ENCODE measurements at places on chromosomes 7 and 10. TPM values are rescaled to one million over a fixed set of nuclear protein-coding genes. Genes with fewer than 3 reads are reported as not detected.

GRCh38 chr7:134307320-134307719, 9.4 kb downstream of the SLC35B4 start:
- no peaks in the 10 kb centered on the region for H3K4me1 ChIP-seq
- DNase-seq, result no peak

- H3K27me3 ChIP-seq, result no peaks in the 10 kb centered on the region
- H3K36me3 ChIP-seq, result no peaks in the 10 kb centered on the region
- no peak overlapping the region for H3K27ac ChIP-seq
These were observed 57.2 kb downstream of the TFEC start for GRCh38 chr7:115973406-115973805.

GRCh38 chr7:135467207-135467711, 42.6 kb downstream of the CNOT4 start:
- H3K36me3 ChIP-seq, result no peaks in the 10 kb centered on the region
- H3K27ac ChIP-seq, result no peak overlapping the region
- H3K27me3 ChIP-seq, result no peaks in the 10 kb centered on the region
- DNase-seq, result no peak
- H3K4me3 ChIP-seq, result no peak overlapping the region
- no peaks in the 10 kb centered on the region for H3K4me1 ChIP-seq

The FOXI2 gene
- 0.14 TPM for total RNA-seq

DNA sequence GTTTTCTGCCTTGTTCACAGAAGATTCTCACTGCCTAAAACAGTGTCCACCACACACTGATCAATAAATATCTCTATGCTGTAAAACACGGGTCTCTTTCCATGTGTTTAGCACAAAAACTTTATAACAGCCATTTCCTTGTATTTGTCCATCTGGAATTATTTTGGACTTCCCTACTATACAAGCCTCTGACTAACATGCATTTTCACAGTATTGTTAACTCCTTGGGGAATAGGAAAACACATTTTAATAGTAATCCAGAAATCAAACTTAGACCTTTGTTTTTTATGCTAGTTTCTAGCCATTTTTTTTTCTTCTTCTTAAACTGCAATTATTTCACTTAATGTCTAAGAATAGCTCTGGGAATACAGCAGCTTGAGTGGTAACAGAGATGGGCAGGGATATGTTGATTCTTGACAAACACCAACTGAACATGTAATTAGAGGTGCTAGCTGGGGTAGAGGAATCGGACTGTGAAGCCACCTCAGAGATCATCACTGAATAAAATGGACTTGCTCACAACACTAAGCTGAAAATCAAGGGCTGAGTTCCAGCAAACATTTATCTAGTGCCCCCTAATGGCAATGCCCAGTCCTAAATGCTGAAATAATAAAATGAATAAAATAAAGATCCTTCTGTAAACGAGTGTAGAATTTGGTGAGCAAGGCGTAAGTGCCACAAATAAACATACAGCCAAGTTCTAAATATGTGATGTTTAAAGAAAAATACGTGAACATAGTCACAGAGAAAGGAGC, 593.1 kb downstream of the SORCS1 start:
- no peaks in the 10 kb centered on the region for H3K27me3 ChIP-seq
- no peak for DNase-seq
- H3K4me3 ChIP-seq, result no peak overlapping the region
- H3K36me3 ChIP-seq, result no peaks in the 10 kb centered on the region
- H3K4me1 ChIP-seq, result no peaks in the 10 kb centered on the region

The RET gene
- total RNA-seq, result 5.6 TPM

The MUC12 gene
- total RNA-seq, result 2,095 TPM

- peaks cover 8% of the 10 kb centered on the region for H3K4me1 ChIP-seq
- H3K36me3 ChIP-seq, result no peaks in the 10 kb centered on the region
- H3K4me3 ChIP-seq, result peak overlapping the region; percentile 72
- no peak for DNase-seq
- H3K27ac ChIP-seq, result peak overlapping the region; percentile 94
These were observed 628 bp downstream of the MPLKIP start for GRCh38 chr7:40133561-40134427.

GRCh38 chr10:113498997-113499396, 53.9 kb upstream of the HABP2 start:
- no peak for DNase-seq
- no peak overlapping the region for H3K4me3 ChIP-seq
- H3K27me3 ChIP-seq, result no peaks in the 10 kb centered on the region
- H3K27ac ChIP-seq, result no peak overlapping the region

GRCh38 chr7:1675673-1676549, 5.8 kb downstream of the ELFN1 start:
- H3K4me3 ChIP-seq, result no peak overlapping the region
- DNase-seq, result no peak
- no peak overlapping the region for H3K27ac ChIP-seq
- H3K36me3 ChIP-seq, result no peaks in the 10 kb centered on the region
- H3K4me1 ChIP-seq, result no peaks in the 10 kb centered on the region

The POLL gene
- total RNA-seq, result 89.8 TPM

DNA sequence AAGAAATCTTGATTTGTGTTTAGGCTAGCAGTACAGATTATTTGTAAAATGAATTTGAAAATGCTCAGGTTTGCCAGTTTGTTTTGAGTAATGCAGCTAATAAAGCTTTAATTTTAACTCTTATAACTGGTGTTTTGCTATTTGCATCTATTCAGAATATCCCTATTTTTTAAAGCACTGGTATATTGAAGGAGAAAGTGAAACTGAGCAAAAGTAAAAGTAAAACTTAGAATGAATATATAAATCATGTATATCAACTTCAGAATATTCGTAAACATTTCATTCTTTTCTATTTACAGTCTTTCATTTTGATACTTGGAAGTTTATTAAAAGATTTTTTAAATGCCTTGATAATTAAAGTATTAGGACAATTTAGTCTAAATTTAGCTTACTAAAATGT, 26.2 kb downstream of the TASOR2 start:
- H3K4me1 ChIP-seq, result peaks cover 33% of the 10 kb centered on the region
- no peak overlapping the region for H3K27ac ChIP-seq
- H3K4me3 ChIP-seq, result peak overlapping the region; percentile 30
- no peaks in the 10 kb centered on the region for H3K27me3 ChIP-seq
- H3K36me3 ChIP-seq, result no peaks in the 10 kb centered on the region

DNA sequence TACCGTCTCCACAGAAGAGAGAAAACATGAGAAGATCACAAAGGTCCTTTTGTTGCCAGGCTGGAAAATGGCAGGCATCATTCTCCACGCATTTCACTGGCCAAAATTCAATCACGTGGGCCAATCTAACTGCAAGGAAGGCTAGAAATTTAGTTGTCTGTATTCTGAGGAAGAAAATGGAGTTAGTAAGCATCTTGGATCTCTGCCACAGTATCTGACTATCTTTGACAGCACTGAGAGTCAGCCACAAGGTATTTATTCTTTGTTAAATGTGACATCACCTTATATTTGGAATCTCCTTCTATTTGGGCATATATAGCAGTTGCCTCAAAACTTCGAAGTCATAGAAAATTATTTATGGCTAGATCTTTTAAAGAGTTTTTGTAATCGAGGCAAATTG, 213.9 kb downstream of the NSUN6 start:
- H3K27me3 ChIP-seq, result no peaks in the 10 kb centered on the region
- H3K27ac ChIP-seq, result no peak overlapping the region
- H3K4me3 ChIP-seq, result no peak overlapping the region

Measured in transverse colon (tissue), 4 donors.